Kidney capillary endothelial cell (primary cell): ENCODE measurements at places on chromosomes 12 and 14.

DNA sequence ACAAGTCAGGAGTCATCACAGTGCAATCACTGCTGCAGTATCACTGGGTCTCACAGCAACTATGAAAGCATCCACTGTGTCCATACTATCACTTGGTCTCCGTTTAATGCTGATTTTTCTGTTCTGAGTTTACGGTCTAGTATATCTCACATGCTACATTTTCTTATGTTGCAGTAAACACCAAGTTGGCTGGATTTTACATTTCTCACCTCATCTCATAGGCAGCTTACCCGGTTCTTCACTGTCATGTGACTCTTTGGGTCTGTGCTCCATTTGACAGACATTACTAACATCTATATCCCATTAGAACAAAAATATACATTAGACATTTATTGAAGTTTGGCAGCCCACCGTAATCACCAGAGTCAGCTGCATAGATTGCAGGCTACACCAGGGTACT lies 115.7 kb upstream of the PRMT8 start:
- no peak for DNase-seq

GRCh38 chr14:104187931-104188726 lies 49.7 kb downstream of the KIF26A start:
- no peak for DNase-seq

DNA sequence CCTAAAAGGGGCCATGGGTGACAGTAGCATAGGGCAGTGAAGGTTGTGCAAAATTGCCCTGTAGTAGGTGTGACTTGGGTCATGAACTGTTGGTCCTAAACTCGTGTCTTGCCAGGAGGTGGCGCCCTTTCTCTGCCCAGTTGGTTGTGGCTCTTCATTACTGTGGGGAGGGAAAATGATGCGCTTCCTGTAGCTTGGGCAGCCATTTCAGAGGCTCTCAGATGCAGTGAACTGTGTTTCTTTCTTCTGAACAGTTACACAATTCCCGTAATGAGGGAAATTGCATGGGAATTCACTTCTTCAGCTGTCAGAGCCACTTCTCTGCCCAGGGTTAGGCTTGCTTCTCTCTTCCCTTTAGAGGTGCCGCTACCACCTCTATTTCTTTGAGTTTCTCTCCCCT lies 148.1 kb upstream of the NRXN3 start:
- DNase-seq: peak; percentile 63

DNA sequence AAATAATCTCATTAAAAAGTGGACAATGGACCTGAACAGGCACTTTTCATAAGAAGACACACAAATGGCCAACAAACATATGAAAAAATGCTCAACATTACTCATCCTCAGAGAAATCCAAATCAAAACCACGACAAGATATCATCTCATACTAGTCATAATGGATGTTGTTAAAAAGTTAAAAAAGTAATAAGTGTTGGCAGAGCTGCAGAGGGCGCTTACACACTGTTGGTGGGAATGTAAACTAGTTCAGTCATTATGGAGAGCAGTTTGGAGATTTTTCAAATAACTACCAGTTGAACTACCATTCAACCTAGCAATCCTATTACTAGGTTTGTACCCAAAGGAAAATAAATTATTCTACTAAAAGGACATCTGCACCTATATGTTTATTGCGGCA lies 47.2 kb downstream of the FOXG1 start:
- DNase-seq: no peak

DNA sequence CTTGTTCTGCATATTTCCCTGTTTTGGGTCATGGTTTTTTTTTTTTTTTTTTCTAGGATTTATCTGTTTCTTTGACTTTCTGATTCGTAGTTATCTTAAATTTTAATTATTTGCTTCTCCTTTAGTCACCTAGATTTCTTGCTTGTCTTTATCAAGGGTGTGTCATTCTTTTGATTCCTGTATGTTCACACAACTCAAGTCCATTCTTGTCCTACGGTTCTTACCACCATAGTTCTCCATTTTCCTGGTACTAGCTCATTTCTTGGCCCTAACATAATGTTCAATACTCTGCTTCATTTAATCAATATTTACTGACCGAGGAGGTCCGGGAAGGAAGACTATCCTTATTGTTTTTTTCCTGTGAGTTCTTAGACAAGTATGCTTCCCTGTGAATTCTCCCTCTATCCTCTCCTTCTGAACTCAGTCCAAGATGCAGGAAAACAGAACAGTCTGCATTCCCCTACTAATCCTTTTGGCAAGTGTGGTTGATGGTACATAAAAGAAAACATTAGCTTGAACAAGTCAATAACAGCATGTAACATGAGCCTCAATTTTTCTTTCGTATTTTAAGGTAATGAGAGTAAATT lies 1346.4 kb upstream of the SEL1L start:
- no peak for DNase-seq

DNA sequence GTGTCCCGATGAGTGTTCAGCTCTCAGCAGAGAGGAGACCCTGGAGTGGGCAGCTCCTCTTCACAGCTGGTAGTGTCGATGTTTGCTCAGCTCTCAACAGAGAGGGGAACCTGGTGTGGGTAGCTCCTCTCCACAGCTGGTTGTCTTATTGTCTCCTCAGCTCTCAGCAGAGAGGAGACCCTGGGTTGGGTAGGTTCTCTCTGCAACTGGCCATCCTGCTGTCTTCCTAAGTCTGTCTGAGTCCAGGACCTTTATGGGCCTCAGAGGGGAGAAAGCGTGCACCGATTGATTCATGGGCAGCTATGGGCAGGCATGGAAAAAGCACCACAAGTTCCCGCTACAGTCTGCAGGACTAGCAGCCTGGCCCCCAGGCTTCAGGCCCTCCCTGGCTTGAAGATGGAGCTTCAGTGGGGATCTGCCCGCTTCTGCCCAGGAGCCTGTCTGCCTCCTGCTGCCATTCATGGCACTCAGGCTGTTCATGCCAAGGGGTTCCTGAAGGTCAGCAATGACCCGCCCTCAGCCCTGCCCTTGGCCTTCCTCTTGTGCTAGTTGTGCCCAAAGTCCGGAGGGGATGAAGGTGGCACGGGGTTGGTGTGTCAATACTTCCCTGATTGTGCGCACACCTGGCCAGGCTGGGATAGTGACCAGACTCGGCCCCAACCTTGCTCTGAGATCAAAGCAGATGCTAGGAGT lies 224.2 kb downstream of the KCNC2 start:
- no peak for DNase-seq

DNA sequence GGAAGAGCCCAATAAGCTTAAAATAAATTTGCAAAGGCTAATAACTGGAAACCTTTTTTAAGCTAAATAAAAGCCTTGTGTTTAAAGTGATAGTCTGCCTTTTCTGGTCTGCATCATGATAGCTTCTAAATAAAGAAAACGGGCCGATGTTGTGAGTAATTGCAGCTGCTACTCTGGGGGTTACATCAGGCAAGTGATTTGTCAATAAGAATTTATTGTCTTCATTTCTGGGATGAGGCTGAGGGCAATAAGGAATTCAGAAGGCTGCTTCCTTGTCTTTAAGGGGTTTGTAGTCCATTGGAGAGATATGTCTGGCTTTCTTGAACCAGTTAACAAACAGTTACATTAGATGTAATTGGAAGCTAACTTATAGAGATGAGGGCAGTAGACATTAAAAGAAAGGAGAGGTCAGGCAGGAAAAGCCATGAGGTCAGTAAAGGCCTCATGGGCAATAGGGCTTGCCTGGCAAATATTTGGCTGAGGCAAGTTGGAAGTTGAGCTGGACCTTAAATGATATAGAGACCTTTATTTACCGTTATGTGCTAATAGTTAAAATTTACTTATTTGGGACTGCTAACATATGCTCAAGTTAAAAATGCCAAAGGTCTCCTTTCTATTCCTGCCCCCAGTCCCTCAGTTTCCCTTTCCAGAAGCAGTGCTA lies 85.0 kb downstream of the CRADD start:
- DNase-seq: peak; percentile 24

GRCh38 chr12:130301559-130301958 lies 36.1 kb upstream of the PIWIL1 start:
- no peak for DNase-seq

GRCh38 chr12:94863321-94864035 lies 140.0 kb downstream of the NDUFA12 start:
- DNase-seq: no peak

- peak; percentile 64 for DNase-seq
Measured at GRCh38 chr14:92951912-92952471, 29.0 kb downstream of the CHGA start.

DNA sequence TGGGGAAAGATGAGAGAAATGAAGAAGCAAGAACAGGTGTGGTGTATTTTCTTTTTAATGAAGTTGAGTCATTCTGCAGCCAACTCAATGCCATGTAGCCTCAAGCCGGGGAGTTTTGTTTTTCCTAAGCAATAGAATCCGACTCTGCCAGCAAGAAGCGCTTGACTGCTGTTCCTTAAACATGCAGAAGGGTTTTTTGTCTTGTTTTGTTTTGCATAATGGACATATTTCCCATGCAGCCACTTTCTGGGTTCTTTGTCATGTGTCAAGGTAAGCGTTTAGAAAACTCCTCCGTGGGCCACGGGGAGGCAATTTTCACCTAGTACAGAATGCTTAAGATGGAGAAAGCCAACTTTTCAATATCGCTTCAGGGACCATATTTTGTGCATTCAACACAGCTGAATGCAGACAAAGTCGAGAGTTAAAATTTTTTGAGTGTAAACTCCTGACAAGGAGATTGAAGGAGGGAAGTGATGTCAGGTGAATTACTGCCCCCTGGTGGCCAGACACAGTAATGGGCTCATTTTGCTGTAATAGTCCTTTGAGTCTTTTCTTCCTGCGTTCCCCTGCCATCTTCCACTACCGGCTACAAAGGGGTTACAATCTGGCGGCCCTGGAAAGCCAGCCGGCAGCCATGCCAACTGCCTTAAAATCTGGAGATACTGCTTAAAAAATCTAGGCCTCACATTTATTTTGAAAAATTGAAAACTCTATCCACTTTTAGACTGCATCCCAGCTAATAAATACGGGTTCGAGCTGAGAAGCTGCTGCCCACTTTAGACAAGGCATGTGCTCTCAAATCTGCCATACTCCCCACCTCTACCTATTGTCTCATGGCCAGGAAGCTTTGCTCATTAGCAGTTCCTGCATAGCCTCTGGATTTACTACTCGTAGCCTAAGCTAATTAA lies 3.2 kb upstream of the FICD start:
- DNase-seq: peak; percentile 82

DNA sequence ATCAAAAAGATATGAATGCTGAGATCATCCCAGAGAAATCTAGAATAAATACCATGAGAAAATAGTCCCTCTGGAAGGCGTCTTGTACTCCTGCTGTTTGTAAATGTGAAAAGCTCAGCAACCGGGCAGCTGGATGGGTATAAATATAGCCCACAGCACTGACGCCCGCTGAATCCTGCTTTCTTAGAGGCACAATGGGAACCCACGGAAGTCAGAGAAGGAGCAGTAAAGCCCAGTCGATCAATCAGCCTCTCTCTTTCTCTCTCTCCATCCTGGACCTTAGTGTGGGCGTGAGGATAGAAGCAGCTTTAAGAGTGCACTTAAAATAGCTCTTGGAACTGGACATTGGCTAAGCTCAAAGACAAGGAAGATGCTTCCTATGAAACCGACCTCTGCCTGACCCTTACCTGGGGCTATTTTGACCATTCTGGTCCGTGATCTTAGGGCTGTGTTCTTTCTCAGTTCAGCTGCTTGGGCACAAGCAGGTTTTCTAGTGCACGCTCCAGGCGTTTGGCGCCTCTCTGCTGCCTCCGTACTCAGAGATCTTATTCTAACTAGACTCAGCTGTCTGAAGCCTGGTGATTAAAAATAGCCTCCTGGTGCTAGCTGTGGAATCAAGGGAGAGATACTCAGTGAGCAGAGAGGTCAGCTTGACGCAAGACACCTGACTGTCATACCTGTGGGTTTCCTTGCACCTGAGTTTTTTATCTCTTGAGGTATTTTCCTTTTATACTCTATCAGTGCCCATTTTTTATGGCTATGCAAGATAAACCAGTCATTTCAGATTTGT lies 144.6 kb downstream of the ETV6 start:
- DNase-seq: peak; percentile 25

DNA sequence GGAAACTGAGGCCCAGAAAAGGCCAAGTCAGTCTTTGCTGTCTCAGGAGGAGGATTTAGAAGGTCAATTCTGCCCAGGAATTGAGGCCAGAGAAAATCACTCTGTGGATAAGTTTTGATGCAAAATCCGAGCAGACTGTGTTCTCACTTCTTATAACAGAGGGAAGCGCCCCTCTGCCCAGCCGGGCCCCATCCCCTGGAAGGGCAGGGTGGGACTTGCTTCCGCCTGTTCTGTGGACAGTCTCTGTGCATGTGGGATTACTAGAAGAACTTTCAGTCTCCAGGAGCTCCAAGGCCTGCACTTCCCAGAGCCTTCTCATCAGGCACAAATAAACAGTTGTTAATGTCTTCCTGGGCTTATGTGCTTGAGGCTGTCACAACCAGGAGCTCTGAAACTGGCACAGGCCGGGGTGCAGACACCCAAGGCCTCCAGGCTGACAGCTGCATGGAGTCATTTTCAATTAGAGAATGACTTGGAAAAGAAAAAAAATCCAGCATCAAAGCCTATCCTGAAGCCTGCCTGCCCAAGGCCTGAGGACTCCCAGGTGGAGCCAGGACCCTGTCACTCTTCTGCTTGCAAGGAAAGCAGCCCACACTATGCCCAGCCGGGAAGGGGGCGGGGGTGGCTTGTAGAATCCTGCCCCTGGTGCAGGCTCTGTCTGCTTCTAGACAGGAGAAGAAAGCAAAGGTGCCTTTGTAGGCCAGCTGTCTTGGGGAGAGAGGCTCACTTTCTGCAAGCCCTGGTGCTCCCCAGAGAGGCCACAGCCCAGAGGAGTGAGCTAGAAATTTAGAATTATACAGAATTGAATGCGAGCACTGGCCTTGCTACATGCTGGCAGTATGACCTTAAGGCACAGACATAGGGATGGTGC lies 84.7 kb downstream of the NTF3 start:
- no peak for DNase-seq

DNA sequence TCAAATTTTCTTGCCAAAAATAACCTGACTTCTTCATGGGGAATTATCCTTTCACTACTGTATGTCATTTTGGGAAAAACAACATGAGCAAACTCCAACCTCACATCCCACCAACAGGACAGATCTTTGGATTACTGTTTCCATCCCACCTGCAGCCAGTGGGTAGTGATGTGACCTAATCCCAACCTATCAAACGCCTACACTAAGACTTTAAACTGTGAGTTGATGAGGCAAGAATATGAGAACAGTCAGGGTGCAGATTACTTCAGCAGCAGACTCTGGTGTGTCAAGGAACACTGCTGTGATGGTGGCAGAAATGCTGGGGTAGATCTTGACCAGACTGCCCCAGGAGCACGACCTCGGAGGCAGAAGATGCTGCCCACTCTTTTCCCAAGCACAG lies 293.2 kb downstream of the DUSP6 start:
- no peak for DNase-seq

- DNase-seq: no peak
Measured at GRCh38 chr12:95796225-95796981, 5.8 kb upstream of the NTN4 start.

GRCh38 chr14:22282417-22282816 lies 306.6 kb downstream of the DAD1 start:
- DNase-seq: no peak

- DNase-seq: no peak
Measured at GRCh38 chr14:95858893-95859292, 17.7 kb upstream of the TUNAR start.

- DNase-seq: no peak
Measured at GRCh38 chr14:64685371-64686281, 18.6 kb upstream of the PLEKHG3 start.
